ENCODE measurements at places on chromosomes 2 and 18. TPM values are rescaled to one million over a fixed set of nuclear protein-coding genes. Genes with fewer than 3 reads are reported as not detected.

- no peak for DNase-seq
These were observed 5.7 kb downstream of the ANTXR1 start for GRCh38 chr2:69018678-69019095.

GRCh38 chr2:119233326-119234020 is 9.8 kb downstream of the STEAP3 start:
- no peak for DNase-seq

- peak; percentile 29 for DNase-seq
These were observed 14.2 kb downstream of the SCN9A start for GRCh38 chr2:166361351-166362153.

- no peak for DNase-seq
These were observed 957.1 kb upstream of the CHAC2 start for GRCh38 chr2:52810460-52810859.

GRCh38 chr2:60262178-60262577 is 291.3 kb downstream of the BCL11A start:
- no peak for DNase-seq

DNA sequence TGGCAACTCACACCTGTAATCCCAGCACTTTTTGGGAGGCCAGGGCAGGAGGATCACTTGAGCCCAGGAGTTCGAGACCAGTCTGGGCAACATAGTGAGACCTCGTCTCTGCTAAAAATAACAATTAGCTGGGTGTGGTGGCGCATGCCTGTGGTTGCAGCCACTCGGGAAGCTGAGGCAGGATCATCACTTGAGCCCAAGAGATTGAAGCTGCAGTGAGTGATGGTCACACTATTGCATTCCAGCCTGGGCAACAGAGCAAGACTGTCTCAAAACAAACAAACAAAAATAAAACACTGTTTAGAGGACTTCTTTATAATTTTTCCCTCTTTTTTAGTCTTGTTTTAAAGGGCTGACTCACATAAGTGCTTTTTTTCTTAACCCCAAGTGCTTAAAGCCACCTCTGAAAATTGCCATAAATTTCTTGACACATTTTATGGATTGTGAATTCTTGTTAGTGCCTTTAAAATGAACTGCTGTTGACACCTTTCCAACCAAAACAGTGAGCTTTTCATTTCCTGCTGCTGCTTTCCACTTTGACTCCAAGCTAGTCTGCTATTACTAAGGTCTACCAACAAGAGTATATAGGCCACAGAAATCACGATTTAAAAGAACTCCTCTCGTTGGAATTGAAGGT is 41.7 kb downstream of the CYP20A1 start:
- no peak for DNase-seq

DNA sequence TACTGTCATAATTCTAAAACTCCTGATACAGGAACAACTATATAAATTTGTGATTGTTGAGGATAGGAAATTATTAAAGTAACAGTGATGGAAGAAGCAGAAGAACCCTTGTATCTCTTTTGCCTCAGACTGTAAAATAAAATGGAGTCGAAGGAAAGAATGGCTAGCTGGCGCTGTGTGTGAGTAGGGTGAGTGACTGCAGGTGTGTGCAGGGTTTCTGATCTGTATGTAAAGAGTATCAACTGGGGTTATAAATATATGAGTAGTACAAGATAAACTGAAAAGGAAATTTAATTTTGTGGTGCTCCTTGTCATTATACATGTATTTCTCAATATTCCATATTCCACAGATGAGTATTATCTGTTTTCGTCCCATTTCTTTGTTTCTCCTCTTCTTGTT is 15.2 kb downstream of the POLI start:
- DNase-seq: peak; percentile 34

- DNase-seq: no peak
These were observed 269.9 kb downstream of the EXOC6B start for GRCh38 chr2:72555943-72556342.

- DNase-seq: no peak
These were observed 1.2 kb downstream of the BMPR2 start for GRCh38 chr2:202377207-202377761.

DNA sequence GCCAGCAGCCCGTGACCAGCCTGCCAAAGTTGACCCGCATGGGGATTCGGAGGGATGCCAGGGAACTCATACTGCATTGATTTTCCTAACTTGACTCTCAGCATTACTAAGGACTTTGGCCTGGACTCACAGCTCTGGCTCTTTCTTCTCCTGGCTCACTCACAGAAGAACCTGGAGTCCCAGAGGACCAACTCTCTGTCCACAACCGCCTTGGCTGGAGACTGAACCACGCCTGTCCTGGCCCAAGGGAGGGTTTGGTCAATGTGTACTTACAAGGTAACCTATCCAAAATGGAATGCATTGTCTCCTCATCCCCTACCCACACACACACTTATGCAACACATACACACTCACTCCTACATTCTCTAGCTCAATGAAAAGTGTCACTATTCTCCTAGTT is 135.6 kb upstream of the KLHL29 start:
- no peak for DNase-seq

GRCh38 chr2:216379977-216380376 is 7.7 kb upstream of the MARCHF4 start:
- no peak for DNase-seq

DNA sequence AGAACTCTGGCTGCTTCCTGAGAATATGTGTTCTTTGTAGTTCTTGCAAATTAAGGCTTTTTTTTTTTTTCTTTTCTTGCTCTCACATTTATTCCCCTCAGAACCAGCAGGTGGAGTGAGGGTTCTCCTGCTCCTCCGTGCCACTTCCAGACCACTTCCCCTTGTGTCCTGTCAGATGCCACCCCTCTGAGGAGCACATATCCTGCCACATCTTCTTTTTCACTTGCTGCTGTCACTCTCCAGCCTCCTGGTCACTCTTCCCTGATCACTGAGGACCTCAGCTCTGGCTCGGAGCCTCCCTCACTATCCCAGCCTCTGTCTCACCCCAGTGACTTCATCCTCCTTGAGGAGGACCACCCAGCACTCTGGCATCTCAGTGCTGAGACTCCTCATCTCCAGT is 100.5 kb downstream of the TACR1 start:
- no peak for DNase-seq

GRCh38 chr2:140586379-140586778 is 1544.4 kb downstream of the LRP1B start:
- DNase-seq: no peak

GRCh38 chr18:48477348-48477747 is 61.5 kb upstream of the CTIF start:
- DNase-seq: no peak

Gene GALNT5
- total RNA-seq: 0.33 TPM

Gene CHRND
- total RNA-seq: 0.57 TPM

Gene PDE11A
- 0.14 TPM for total RNA-seq

Gene CNGA3
- 0.09 TPM for total RNA-seq

Gene NPAS2
- 3.0 TPM for total RNA-seq

Gene GKN1
- 1.4 TPM for total RNA-seq

All from thymus (tissue), 14 donors.